D721Med (cell line): ENCODE measurements at places on chromosomes 3 and 15.

- DNase-seq: no peak
Observed at GRCh38 chr3:108453565-108453964, 56.8 kb downstream of the MYH15 start.

DNA sequence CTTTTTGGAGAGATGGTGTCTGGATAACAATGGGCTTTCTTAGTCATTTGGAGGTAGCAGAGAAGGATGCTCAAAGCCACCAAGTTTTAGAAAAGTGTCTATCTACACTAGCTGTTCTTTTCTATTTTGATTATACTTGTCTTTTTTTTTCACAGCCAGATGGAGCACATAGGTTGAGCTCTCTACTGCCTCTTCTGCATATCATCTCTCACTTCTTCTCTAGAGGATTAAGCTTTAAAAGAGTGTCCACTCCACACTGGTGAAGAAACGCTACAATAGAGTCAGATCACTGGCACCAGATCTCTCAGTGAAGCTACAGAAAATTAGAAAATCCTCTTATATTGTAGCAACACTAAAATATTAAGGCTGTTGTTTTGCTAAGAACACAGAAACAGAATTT is 145.3 kb upstream of the MBNL1 start:
- DNase-seq: no peak

DNA sequence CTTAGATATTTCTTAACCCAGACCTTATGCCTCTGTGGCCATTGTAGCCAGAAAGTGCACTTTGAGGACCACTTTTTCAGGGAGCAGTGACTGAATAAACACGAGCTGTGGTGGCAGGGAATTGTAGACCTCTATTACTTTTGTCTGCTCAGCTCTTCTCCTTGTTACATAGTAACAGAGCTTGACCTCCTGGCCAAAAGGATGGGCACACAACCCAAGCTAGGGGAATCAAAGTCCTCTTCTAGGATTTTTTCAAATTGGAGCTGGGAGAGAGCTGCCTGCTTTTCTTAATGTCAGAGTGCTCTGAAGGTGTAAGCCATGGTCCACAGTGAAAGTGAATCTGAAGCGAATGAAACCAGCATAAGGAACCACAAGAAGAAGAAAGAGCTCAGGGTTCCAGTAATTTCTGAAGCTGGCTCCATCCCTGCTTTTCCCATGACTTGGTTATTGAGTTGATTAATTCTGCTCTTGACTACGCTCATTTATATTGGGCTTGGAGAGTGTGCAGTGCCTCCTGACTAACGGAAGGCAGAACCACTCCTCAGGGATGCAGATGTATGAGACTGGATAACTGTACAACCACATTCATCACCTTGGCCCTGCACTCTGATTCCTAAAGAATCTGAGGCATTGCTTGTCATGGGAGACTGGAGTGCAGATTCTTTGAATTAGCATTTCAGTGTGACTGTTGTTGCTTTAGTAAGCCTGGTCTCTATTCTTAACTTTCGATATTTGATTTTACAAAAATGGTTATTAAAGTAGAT is 60.9 kb downstream of the TLNRD1 start:
- DNase-seq: no peak

DNA sequence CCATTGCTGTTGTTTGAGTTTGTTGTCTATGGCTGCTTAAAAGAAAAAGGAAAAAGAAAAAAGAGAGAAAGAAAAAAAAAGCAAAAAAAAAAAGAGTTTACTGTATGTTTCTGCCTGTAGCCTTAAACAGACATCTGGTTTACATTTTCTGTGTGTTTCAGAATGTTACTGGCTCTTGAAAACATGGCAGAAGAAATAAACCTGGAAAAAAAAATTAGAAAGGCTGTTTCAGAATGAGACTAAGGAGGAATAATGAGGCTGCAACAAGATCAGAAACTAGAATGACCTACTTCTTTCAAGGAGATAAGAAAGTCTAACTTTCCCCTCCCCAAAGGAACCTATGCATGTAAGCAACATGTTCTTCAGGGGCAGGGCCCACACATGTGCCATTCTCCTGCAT is 292.1 kb downstream of the DIPK2A start:
- DNase-seq: no peak

DNA sequence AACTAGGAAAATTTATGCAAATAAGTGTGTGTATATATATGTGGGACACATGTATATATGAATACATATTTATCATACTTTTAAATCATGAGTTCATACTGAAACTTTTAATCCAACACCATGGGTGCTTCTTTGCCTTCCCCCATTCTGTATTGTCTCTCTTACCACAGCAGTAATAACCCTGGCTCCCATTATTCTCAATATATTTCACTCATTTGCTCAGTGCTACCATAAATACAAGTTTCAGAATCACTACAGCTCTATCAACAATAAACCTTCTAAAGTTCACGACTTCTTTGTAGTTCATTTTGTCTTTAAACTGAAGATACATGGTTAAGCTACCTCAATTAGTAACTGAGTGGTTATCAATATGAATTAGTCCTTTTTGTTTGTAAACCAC is 82.2 kb downstream of the PCCB start:
- no peak for DNase-seq
